ENCODE measurements at places on chromosomes 1 and 21.

- DNase-seq = peak; percentile 79
Measured at GRCh38 chr1:56831871-56832693, 12.9 kb upstream of the FYB2 start.

- DNase-seq = no peak
Measured at GRCh38 chr1:21198929-21199328, 22.2 kb upstream of the EIF4G3 start.

DNA sequence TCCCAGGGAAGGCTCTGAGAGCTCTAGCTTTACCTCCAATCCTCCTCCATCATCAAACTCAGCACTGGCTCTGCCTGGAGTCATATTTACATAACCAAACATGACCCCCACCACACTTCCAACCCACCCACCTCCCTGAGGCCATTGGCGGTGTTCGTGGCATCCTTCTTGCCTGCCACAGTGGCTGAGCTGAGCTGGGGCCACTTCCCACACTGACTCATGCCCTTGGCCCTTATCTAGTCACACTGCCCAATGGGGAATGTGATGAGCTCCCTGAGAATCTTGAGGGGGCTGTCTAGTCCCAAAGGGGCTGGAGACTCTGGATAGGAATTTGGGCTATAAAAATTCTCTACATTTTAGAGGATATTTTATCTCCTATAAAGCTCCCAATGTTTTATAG lies 230.9 kb upstream of the IRF2BP2 start:
- DNase-seq = no peak

DNA sequence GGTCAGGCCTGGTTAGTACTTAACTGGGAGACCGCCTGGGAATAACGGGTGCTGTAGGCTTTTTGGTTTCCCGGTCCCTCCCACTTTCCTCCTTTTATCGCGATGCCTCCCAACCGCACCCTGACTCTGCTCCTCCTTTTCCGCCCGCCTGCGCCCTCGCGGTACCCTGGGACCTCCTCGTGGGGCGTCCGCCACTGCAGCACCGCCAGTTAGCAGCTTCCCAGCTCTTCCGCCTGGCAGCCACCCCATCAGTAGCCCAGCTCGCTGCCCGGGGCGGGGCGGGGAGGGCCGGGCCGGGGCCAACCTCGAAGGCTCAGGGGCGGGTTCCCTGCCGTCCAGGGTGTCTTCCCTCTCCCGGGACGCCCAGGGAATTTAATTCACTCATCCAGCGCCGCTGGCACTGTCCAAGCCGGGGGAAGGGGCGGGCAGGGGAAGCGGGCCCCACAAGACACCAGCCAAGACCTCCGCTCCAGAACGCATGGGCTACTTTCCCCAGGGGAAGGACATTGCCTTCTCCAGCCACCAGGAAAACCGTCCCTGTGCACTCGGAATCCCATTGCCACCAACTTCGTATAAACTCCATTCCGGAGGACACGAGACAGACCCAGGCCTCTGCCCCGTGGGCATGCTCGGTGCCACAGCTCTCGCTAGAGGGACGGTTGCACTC lies 2.0 kb upstream of the ZNF678 start:
- no peak for DNase-seq

DNA sequence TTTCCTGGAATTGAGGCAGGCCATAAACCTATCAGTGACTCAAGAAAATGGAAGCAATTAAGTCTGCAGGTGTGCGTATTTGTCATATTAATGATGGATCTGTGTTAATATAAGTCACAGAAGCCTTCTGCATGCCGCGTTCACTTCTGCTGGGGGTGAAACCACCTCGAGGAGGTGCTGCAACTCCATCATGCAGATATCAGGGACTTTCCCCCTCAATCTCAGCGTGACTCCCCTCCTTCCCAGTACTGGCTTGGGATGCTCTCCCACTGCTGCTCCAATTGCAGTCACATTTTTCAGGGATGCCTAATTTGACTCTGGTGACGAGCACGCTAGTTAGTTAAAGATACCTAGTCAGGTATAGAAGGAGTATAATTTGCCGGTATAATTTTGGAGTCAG lies 87.5 kb downstream of the ASTN1 start:
- DNase-seq = no peak

DNA sequence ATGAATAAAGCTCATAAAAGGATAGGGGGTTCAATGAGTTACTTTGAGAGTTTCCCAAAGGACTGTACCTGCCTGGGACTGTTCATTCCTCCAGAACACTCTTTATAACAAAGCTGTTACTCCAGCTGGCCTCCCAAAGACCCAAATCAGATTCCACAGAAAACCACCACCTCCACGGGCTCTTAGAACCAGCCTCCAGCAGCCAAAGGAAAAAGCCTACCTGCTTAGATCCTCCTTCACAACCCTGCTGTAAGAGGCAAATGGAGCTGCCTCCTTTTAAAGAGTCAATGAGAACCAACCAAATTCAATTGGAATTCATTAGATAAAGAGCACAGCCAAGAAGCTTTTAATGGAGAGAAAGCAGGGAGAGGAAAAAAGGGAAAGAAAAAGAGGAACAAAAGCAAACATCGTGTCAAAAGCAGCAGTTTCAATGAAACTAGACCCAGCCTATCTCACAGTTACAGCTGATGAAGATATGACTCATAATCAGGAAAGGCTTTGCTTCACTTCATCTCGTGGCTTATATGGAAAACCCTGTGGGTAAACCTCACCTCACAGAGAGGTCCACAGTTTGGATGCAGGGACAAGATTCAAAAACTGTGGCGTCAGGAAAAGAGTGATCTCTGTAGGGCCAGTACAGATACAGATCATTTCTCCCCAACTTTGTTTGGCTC lies 27.8 kb upstream of the FMO4 start:
- no peak for DNase-seq

DNA sequence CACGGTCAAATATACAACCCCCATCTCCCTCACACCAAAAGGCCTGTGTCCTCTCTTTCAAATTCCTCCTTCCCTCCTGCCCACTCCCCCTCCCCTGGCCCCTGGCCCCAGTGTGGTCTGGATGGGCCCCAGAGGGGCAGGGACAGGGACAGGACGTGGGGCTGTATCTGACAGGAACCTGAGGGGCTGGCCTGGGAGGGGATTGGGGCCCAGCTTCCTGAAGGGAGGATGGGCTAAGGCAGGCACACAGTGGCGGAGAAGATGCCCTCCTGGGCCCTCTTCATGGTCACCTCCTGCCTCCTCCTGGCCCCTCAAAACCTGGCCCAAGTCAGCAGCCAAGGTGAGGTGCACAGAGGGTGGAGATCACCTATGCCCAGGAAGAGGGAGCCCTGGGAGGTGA lies at the start of gene MPL:
MPL (plus strand) TSS at position 231 of the 400 bp plus-strand sequence; CDS start at position 262, 31 bp downstream.
- no peak for DNase-seq

- no peak for DNase-seq
Measured at GRCh38 chr1:67722292-67722944, 37.4 kb downstream of the GADD45A start.

DNA sequence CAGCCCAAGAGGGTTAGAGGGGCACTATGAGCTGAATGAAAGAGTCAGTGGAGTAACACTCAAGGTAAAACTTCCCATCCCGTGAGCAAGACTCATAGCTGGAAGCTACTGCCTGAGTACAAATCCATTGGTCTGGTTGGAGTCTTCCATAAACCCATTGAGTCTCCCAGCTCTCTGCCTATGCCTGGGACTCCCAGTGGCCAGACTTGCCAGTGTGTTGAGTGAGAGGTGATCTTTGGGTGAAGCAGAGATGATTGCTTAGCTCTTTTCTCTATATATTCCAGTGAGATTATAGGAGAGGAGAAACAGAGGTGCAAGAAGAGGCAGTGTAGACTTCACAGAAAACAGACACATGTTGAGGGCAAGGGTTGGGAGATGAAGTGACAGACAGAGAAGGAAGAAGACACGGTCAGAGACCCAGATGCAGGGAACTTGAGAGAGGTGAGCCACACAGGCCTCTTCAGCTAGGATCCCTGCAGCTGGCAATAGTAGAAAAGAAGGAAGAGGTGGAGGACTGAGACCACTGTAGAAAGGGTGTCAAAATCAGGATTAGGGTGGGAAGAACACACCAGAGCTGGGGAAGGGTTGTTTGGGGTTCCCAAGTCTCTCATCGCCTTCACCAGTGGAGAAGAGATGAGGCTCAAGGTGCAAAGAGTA lies 3.7 kb downstream of the FOXD2 start:
- DNase-seq = no peak

DNA sequence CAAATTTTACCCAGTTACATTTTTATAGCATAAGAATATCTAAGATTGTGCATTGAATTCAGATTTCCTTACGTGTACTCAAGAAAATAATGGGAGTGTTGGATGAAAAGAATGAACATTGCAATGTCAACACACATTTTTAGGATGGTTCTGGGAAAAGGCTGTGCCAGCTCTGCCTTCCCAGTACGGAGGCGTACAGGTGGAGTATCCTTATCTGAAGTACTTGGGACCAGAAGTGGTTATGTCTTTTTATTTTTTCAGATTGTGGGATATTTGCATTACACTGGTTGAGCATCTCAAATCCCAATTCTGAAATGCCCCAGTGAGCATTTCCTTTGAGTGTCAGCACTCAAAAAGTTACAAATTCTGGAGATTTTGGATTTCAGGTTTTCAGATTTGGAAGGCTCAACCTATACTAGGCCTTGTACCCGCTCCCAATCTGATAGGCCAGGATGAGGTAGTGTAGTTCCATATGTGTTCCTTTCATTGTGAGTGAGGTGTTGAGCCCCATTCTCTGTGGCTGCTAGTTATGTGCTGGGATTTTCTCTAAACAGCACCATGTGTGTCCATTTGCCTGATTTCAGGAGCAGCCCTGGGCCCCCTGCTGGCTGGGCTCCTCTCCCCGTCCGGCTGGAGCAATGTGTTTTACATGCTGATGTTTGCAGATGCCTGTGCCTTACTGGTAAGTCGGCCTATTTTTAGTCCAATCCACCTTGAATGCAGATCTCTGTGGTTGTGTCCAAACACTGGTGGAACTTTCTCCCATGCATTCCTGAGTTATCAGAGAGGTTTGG lies 60.8 kb downstream of the SLC37A1 start:
- DNase-seq = no peak

GRCh38 chr21:35256468-35256988 lies 207.4 kb upstream of the RUNX1 start:
- DNase-seq = peak; percentile 95

DNA sequence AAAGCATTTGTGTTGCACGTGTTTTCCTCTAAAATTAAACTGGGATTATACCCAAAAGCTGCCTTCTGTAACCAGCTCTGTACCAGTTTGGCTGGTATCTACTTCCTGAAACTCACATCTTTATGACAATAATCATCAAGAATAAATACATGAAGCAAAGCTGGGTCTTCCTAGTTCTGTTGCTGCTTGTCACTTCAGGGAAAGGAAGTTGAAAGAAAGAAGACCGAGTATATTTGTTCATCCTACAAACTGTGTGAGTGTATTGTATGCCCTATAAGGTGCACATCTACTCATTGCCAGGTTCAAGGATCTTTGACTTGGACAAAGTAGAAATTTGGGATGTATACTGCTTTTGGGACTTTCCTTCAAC lies 29.1 kb upstream of the IFNGR2 start:
- no peak for DNase-seq

DNA sequence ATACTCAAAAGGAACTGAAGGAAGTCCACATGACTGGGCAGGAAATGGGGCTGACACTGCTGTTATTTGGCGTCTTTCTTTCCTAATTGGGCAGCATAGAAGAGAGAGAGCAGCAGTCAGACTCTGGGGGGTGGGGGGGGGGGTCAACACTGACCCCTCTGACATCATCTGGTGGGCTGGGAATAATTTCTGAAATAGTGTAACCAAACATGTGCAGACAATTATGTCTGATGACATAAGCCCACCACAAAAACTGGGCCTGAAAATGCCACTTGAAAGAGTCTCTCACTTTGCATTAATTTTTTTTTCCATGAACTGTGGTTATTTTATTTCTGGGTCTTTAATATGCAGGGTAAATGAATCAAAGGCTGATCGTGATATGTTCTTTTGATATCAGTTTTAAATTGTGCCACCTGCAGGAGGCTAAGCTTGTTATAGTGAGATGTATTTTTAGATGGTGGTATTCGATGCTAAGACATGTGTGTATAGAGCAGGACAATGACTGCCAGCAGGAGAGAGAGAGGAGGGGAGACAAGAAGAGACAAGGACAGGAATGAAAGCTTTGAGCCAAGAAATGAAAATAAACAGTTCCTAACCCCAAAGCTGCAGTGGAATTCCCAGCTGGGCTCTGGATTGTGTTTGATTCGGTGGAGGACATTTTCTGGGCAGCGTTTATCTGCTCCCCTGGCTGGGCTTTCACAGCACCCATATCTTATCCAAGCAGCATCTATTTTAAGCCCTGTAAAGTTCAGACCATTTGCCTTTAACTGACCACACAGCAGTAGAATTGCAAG lies 264.7 kb downstream of the PBX1 start:
- DNase-seq = peak; percentile 28

- DNase-seq = no peak
Measured at GRCh38 chr1:78088015-78088414, 42.2 kb downstream of the GIPC2 start.

DNA sequence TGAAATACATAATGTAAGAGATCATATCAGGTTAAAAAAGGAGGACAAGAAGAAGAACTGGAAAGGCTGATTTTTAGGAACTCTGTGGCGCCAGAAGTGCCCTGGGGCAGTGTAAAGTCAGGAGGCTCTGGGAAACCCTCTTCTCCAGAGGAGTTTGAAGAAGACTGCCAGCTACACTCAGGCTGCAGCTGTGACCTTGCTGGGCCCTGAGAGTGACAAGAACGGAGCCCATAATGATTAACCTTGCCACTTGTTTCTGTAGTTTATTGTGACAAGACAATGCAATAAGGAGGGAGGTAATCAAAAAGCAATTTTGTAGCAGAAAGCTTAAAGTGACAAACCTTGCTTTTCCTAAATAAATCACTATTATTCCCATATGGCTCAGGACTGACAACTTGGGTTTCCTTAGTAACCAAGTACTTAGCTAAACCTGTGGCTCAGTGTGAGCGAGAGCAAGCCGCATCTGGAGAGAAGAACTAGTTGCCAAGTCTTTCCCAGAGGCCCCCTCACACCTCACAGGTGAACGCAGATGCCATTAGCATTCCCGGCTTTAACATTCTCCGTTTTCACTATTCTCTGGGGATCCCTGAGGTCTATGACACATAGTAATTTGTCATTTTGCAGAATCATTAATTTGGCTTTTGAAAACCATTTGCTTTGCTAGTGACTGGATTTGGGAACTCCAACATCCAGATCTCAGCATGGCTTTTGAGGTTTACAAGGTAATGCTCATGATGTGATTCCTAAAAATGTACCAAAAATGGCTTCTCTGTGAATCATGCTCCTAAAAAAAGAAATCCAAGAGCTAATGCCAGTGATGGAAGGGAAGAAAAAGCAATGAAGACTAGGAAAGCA lies 115.9 kb downstream of the OMA1 start:
- DNase-seq = no peak

- no peak for DNase-seq
Measured at GRCh38 chr1:5858844-5859407, 133.3 kb downstream of the NPHP4 start.

DNA sequence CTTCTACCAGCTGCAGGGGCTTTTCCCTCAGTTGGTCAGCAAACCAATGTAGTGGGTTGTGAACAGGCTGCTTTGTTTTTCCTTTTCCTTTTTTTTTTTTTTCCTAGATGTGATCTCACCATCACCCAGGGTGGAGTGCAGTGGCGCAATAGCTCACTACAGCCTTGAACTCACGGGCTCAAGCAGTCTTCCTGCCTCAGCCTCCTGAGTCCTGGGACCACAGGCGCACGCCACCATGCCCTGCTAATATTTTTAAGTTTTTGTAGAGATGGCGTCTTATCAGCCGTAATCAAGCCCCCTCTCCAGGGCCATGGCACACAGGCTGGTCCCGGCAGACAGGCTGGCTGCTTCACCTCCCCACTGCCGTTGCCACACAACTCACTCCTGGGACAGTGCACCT lies 3.4 kb upstream of the TRIM11 start:
- no peak for DNase-seq

- DNase-seq = no peak
Measured at GRCh38 chr1:99717005-99717404, 49.4 kb downstream of the FRRS1 start.

GRCh38 chr1:214404154-214404553 lies 123.2 kb downstream of the SMYD2 start:
- no peak for DNase-seq

All from AG09319 (cell line).